Fibroblast of villous mesenchyme (primary cell): ENCODE measurements at places on chromosomes 13 and 19.

DNA sequence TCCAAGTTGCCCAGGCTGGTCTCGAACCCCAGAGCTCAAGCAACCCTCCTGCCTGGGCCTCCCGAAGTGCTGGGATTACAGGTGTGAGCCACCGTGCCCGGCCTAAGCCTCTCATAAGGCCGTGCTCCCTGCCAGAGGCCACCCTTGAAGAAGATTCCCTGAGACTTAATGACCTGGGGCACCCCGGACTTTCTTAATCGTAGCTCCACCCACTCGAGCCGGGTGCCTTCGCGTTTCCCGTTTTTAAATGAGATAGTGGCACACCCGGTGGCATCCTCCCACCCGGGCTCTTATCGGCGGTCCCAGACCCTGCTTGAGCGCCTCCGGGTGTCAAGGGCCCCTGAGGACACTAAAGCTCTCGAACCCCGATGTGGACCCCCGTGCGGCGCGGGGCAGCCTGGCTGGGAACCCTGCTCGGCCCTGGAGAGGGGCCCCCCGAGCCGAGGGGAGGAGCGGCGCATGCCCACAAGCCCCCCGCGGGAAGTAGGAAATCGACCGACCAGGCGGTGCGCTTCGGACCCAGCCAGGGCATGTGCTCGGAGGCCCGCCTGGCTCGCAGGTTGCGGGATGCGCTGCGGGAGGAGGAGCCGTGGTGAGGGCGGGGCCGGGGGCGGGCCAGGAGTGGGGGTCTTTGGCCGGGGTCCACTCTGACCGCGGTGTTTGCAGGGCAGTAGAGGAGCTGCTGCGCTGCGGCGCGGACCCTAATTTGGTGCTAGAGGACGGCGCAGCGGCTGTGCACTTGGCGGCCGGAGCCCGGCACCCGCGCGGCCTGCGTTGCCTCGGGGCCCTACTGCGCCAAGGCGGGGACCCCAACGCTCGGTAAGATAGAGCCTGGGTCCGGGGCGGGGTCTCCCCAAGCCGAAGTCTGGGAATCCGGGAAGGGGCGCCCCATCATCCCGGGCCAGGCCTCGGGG lies at the start of gene ANKLE1:
TSS of gene ANKLE1 (plus strand) at position 511 of the 914 bp plus-strand sequence. CDS start at position 531, 20 bp downstream.
- DNase-seq = no peak

GRCh38 chr13:28751175-28751960 lies 32.6 kb upstream of the SLC46A3 start:
- DNase-seq = no peak

DNA sequence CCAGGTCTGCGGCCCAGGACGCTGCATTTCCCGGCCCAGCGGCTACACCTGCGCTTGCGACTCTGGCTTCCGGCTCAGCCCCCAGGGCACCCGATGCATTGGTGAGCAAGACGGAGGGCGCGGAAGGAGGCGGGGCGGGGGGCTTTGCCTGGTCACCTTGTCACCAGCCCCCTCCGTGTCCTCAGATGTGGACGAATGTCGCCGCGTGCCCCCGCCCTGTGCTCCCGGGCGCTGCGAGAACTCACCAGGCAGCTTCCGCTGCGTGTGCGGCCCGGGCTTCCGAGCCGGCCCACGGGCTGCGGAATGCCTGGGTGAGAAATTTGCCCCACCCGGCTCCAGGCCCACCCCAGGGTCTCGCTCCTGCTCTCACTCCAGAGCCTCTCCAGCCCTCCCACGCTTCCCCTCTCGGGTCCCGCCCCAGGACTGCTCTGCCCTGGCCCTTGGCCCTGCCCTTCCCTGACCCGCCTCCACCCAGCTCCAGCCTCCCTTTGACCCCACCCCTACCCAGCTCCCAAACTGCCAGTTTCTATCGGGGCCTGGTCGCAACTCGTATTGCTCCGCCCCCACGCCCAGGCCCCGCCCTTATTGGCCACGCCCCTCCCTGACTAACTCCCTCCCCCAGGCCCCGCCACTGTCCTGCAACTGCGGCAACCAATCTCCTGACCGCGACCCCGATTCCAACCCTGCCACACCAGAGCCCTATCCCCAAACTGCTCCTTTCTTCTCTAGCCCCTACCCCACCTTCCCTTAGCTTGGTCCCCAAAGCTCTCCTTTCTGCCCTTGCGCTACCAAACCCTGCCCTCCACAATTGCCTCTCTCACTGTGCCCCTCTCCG lies 8.6 kb downstream of the LTBP4 start:
- peak; percentile 84 for DNase-seq

GRCh38 chr19:18596752-18597157 lies 8.2 kb downstream of the REX1BD start:
- peak; percentile 31 for DNase-seq
